ENCODE measurements at places on chromosomes 5 and 9.

- DNase-seq: no peak
- H3K36me3 ChIP-seq: no peaks in the 10 kb centered on the region
- peaks cover 14% of the 10 kb centered on the region for H3K4me1 ChIP-seq
- H3K4me3 ChIP-seq: no peak overlapping the region
- H3K27ac ChIP-seq: no peak overlapping the region
These were observed 65.2 kb downstream of the PBX3 start for GRCh38 chr9:125812403-125812802.

GRCh38 chr5:17995997-17996396 is 361.7 kb downstream of the TAF11L14 start:
- no peaks in the 10 kb centered on the region for H3K4me1 ChIP-seq
- DNase-seq: no peak
- no peaks in the 10 kb centered on the region for H3K36me3 ChIP-seq
- H3K4me3 ChIP-seq: no peak overlapping the region

- no peaks in the 10 kb centered on the region for H3K36me3 ChIP-seq
- peaks cover 54% of the 10 kb centered on the region for H3K27me3 ChIP-seq
- no peak for DNase-seq
- no peak overlapping the region for H3K27ac ChIP-seq
- peaks cover 18% of the 10 kb centered on the region for H3K4me1 ChIP-seq
- no peak overlapping the region for H3K4me3 ChIP-seq
These were observed 4.2 kb downstream of the UBE2QL1 start for GRCh38 chr5:6452622-6453504.

- no peaks in the 10 kb centered on the region for H3K27me3 ChIP-seq
- H3K4me3 ChIP-seq: no peak overlapping the region
- H3K4me1 ChIP-seq: peaks cover under 1% of the 10 kb centered on the region
- no peak for DNase-seq
These were observed 529.3 kb downstream of the DMRTA1 start for GRCh38 chr9:22975951-22976350.

- no peak overlapping the region for H3K4me3 ChIP-seq
- no peaks in the 10 kb centered on the region for H3K27me3 ChIP-seq
- H3K36me3 ChIP-seq: no peaks in the 10 kb centered on the region
These were observed 297.7 kb downstream of the ATPSCKMT start for GRCh38 chr5:9951865-9952516.

GRCh38 chr5:147639321-147639720 is 129.5 kb upstream of the DPYSL3 start:
- H3K36me3 ChIP-seq: peaks cover 26% of the 10 kb centered on the region
- H3K27ac ChIP-seq: no peak overlapping the region
- no peaks in the 10 kb centered on the region for H3K27me3 ChIP-seq
- H3K4me3 ChIP-seq: no peak overlapping the region
- H3K4me1 ChIP-seq: 0 out of 2 replicates have a peak, but pooled peaks cover 2% of the 10 kb centered on the region

- DNase-seq: peak; percentile 15
- H3K4me3 ChIP-seq: no peak overlapping the region
- H3K27ac ChIP-seq: no peak overlapping the region
These were observed 1021.2 kb downstream of the NR2F1-AS1 start for GRCh38 chr5:92559781-92560180.

- no peak overlapping the region for H3K27ac ChIP-seq
- H3K27me3 ChIP-seq: no peaks in the 10 kb centered on the region
- no peak for DNase-seq
- no peak overlapping the region for H3K4me3 ChIP-seq
These were observed 63.3 kb downstream of the CARTPT start for GRCh38 chr5:71782393-71782770.

DNA sequence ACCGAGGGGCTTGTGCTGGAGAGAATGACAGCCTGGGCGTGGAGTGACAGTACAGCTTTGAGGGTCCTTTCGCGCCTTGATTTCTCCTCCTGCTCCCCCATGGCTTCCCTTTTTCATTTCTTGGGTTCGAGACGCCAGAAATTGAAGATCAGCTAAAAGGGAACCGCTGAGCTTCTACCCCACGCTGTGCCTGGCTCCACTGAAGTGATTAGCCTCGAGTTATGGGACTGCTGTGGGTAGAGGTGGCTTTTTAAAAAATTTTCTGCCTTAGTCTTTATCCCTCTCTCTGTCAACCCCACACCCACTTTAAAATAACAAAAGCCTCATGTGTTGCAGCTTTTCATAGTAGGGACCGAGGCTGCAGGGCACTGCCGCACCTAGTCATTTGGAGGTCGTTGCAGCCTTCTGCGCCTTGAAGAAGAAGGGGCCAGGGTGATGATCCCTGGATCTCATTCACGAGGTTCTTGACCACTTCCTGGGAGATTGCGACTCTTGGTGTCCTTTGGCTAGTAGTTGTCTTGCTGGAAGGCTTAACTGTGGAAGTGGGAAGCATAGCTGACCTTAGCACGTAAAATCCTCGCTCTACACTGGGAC is 603 bp downstream of the PPIP5K2 start:
- peak overlapping the region; percentile 53 for H3K27ac ChIP-seq
- no peaks in the 10 kb centered on the region for H3K36me3 ChIP-seq
- H3K4me1 ChIP-seq: 0 out of 2 replicates have a peak, but pooled peaks cover 4% of the 10 kb centered on the region
- H3K27me3 ChIP-seq: no peaks in the 10 kb centered on the region
- H3K4me3 ChIP-seq: peak overlapping the region; percentile 68

DNA sequence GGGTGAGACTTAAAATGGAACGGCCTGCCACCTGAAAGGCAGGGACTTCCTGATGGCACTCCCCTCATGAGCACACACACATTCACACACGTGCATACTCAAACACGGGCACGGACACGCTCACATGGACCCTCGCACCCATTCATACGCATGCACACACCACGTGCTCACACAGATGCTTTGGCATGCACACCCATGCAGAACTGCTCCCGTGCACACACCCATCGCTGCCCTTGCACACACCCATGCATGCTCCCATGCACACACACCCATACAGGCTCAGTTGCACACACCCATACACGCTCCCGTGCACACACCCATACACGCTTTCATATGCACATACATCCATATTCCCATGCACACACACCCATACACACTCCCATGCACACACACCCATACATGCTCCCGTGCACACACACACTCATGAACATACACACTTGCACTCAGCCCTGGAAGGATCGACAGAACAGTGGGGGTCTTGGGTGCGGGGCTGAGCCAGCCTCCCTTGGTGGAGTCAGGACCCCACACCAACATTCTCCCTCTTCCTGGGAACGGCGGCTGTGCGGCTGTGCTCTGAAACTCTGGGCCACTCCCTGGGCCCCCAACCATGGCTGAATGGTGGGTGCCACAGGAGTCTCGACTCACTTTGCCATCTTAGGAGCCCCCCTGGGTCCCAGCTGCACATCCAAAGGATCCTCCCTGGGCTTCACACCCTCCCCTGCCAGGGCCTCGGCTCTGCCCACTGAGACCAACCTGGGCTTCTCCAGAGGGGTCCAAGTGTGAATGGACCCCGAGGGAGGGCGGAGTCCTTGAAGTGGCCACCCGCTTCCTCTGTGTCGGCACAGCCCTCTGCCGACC is 115.2 kb downstream of the RXRA start:
- no peaks in the 10 kb centered on the region for H3K4me1 ChIP-seq
- no peak overlapping the region for H3K4me3 ChIP-seq
- H3K27me3 ChIP-seq: no peaks in the 10 kb centered on the region
- DNase-seq: no peak

DNA sequence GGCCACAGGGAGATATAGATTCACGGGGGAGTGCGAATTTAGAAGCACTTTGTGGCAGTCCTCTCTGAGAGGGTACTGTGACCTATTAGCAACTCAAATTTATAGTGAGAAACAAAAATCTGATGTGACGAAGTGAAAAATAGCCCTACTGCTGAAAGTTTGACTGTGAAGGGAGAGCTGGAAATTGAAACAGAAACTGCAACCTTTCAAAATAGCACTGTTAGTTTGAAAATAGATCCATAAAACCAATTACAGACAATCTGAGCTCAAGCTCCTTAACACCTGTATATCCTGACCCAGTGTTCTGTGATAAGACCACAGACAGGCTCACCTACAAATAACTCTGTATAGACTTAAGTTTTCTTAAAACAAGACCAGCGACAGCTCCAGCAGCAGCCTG is 420.1 kb downstream of the IRX1 start:
- no peak overlapping the region for H3K4me3 ChIP-seq
- H3K27me3 ChIP-seq: no peaks in the 10 kb centered on the region
- H3K4me1 ChIP-seq: no peaks in the 10 kb centered on the region
- H3K36me3 ChIP-seq: no peaks in the 10 kb centered on the region
- no peak overlapping the region for H3K27ac ChIP-seq

- H3K36me3 ChIP-seq: no peaks in the 10 kb centered on the region
- no peaks in the 10 kb centered on the region for H3K27me3 ChIP-seq
- H3K4me1 ChIP-seq: peaks cover 20% of the 10 kb centered on the region
- H3K4me3 ChIP-seq: no peak overlapping the region
These were observed 110.8 kb downstream of the LHFPL2 start for GRCh38 chr5:78537821-78538220.

DNA sequence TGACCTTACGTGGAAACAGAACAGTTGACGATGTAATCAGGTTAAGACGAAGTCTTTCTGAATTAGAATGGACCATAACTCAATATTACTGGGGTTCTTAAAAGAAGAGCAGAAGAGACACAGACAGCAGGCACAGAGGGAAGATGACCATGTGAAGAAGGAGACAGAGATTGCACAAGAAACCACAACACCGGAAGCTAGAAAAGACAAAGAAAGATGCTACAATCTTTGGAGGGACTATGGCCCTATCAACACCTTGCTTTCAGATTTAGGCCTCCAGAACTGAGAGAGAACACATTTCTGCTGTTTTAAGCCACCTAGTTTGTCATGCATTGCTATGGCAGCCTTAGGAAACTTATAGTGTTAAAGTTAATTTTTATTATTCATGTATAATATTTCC is 27.1 kb downstream of the CDH9 start:
- no peaks in the 10 kb centered on the region for H3K36me3 ChIP-seq
- DNase-seq: no peak
- no peak overlapping the region for H3K4me3 ChIP-seq
- H3K27me3 ChIP-seq: no peaks in the 10 kb centered on the region
- H3K4me1 ChIP-seq: no peaks in the 10 kb centered on the region

GRCh38 chr9:95780751-95781150 is 94.7 kb upstream of the ERCC6L2 start:
- H3K4me3 ChIP-seq: no peak overlapping the region
- H3K36me3 ChIP-seq: no peaks in the 10 kb centered on the region
- H3K27ac ChIP-seq: no peak overlapping the region
- H3K4me1 ChIP-seq: 0 out of 2 replicates have a peak, but pooled peaks cover 2% of the 10 kb centered on the region
- no peak for DNase-seq

DNA sequence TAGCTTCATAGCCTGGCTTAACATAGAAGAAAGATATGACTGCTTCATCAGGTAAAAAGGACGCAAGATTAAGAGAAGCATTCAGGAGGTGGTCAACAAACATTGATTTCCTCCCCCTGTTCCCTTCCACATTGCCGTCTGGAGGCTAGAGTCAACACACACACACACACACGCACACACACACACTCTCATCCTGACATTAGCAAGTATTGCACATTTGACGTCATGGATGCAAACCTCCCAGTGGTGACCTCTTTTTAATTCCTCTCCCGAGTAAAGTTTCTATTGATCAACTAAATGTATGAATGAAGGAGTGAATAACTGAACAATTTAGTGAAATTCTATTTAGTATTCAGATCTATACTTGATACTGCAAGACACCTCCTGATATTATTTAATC is 332.8 kb downstream of the ELAVL2 start:
- no peaks in the 10 kb centered on the region for H3K4me1 ChIP-seq
- H3K27ac ChIP-seq: no peak overlapping the region

All from GM23338 (cell line).